ENCODE measurements at places on chromosomes 1 and 21. TPM values are rescaled to one million over a fixed set of nuclear protein-coding genes. Genes with fewer than 3 reads are reported as not detected.

- no peak for DNase-seq
Observed at GRCh38 chr1:219834314-219834917, 93.9 kb downstream of the SLC30A10 start.

GRCh38 chr1:8947127-8947691, 1.5 kb downstream of the CA6 start:
- DNase-seq: no peak

- no peak for DNase-seq
Observed at GRCh38 chr1:56512724-56513494, 66.5 kb downstream of the PLPP3 start.

The PTPN14 gene
- total RNA-seq: 22.5 TPM

The YY1AP1 gene
- 63.7 TPM for total RNA-seq
